ENCODE measurements at places on chromosomes 4 and X. TPM values are rescaled to one million over a fixed set of nuclear protein-coding genes. Genes with fewer than 3 reads are reported as not detected.

- DNase-seq: no peak
Measured at GRCh38 chr4:72073816-72074215, 42.0 kb downstream of the NPFFR2 start.

- no peak for DNase-seq
Measured at GRCh38 chrX:26914232-26914631, 548.9 kb downstream of the PPP4R3C start.

GRCh38 chr4:150318527-150318926 is 240.3 kb downstream of the DCLK2 start:
- DNase-seq: no peak

- DNase-seq: no peak
Measured at GRCh38 chr4:3410401-3411135, 31.2 kb upstream of the HGFAC start.

DNA sequence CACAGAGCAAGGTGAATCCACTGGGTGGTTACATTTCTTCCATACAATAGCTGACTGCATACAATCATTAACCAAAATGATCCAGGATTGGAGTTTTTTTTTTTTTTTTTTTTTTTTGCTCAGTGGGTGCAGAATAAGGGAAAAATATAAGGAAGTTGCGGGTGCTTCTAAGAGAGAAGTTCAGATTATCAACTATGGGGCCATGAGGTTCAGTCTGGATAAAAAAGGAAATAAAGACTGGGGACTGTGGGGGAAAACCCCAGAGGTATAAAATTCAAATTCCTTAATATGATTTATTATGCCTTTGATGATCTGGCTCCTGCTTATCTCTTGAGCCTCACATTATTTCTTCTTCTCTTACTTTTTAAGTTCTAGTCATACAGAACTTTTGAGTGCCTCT is 5.9 kb upstream of the EIF1AX start:
- no peak for DNase-seq

NKX6-1 gene
- under 0.01 TPM for total RNA-seq

PROM1 gene
- total RNA-seq: not detected

GPC4 gene
- 0.54 TPM for total RNA-seq

CTAG1A gene
- total RNA-seq: not detected

Measured in IMR-90 (cell line).